Urothelium cell line (cell line): ENCODE measurements at places on chromosomes 7 and 10.
A peak's percentile ranks its signal among the peaks of the same experiment; 100 is the strongest.

- DNase-seq: peak; percentile 55
Observed at GRCh38 chr10:88932539-88933256, 19.9 kb downstream of the ACTA2 start.

DNA sequence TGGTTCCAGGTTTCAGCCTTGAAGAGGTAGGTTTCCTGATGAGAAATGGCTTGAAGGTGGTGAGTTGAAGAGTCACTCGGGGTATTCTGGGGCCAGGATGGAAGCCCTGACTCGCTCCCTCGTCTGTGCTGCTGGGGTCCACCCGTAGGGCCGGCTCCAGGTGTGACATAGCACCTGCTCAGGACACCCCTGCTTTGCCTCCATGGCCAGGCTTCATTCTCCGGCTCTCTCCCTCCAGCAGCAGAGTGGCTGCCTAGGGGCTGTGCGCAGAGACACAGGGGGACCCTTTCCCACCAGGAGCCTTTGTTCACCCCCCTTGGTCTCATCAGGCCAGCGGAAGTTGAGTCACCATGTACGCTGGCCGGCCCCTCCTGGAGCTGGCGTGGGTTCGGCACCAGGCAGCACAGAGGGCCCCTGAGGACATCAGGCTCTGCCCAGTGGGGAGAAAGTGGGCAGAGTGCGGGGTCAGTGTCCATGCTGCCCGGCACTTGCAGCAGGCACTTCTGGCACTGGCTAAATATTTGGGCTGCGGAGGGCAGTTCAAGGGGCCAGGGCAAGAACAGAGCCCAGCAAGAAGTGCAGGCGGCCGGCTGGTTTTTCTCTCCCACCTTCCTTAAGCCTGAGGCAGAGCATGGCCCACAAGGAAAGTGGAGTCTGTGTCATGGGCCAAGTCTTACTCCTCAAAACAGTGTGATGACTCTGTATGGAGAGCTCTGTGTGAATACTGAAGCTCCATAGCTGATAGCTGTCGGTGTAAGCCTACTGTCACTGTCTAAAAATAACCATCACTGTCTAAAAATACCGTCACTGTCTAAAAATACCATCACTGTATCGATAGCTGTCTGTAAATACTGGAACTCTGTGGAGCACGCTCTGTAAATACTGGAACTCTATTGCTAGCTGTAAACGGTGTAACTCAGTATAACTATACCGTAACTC, 3.7 kb upstream of the PRKAR1B start:
- no peak for DNase-seq

DNA sequence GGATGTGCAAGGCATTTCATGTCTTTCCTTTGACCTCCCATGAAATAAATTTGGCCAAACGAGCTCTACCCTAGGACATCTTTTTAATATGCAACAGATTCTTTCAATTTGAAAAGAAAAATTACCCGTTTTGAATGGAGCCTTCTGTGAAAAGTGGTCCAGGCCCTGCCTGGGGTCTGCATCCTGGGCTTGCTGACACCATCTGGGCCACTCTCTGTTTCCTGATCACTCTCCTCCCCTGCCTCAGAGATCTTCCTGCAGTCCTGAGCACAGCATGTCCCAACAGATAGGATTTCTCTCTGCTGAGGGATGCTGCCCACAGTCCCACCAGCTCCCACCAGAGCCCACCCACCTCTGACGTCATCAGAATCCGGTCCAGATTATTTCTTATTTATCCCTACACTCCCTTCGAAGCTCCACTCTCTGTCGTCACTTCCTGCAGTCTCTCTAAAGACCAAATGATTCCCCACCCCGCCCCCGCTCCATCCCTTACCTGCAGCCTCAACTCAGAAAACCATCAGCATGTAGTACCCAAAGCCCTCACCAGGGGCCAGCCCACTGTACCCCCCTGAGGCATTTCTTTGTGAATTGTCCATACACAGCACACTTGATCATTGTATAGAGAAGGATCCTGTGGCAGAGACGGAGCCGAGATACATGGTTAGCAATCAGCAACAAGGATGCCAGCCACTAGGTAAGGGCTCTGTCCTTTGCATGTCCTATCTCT, 192.1 kb upstream of the MGMT start:
- DNase-seq: no peak

GRCh38 chr7:151311294-151311864, 30.2 kb upstream of the NUB1 start:
- DNase-seq: no peak

DNA sequence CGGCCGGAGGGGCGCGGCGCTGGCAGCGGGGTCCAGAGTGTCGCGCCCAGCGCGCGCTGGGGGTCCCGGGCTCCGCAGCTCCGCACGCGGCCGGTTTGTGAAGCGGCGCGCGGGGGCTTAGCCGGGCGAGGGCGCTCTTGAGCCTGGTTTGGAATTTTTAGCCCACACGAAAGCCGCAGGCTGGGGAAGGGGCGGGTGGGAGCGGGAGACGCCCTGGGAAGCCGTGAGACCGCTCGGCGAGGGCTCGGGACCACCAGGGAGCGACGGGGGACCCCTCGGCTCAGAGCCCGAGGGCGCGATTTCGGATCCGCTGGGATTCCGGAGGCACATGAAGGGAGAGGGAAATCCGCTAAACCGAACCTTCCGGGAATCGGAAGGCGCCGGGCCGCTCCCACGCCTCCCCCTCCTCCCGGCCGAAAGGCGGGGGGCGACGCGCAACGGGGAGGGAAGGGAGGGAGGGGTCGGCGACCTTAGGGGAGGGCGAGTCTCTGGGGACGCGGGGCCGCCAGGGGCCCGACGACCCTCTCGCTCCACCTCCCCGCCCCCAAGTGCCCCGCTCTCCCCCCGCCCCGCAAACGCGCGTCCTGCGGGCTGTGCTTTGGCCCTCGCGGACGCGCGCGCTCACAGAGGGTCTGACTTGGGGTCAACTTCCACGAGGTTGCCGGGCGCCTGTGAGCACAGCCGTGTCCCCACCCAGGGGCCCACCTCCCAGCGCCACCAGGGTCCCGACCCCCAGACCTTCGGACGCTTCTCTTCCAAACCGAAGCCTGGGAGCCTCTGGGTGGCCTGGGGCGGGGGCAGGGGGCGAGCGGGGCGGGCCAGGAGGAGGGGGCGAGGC, 5.1 kb upstream of the ELFN1 start:
- DNase-seq: peak; percentile 96
